ENCODE measurements at places on chromosomes 6 and 20.

DNA sequence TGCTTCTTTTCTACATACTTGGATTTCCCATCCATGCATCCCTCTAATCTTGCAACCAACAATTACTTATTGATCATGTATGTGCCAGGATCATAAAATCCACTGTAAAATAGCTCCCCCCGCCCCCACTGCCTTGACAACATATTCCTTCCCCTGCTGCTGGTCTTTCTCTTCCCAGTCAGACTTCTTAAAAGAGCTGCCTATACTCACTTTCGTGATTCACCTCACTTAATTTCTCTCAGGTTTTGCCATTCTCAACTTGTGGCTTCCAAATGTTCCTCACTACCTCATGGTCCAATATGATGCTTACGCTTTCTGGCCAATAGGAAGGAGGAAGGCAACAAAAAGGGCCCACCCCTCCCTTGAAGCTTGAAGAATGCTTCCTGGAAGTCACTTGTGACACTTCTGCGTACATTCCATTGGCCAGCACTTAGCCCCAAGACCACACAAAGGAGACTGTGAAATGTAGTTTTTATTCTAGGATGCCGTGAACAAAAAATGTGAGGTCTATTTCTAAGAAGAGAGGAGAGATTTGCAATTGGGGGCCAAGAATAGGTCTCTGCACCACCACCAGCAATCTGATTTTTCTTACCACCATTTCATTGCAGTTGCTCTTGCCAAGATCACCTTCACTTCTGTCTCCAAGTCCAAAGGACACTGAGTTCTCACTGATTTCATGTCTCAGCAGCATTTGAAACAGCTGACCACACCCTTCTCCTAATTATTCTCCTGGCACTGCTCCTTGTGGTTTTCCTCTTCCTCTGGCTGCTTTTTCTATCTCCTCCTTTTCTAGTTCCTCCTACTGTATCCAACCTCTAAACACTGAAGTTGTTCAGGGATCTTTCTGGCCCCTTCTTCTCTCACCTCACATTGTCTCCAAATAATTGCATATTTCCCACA lies 30.8 kb downstream of the CD164 start:
- no peak for DNase-seq

- DNase-seq = no peak
Measured at GRCh38 chr6:131651782-131652181, 14.7 kb downstream of the ENPP3 start.

DNA sequence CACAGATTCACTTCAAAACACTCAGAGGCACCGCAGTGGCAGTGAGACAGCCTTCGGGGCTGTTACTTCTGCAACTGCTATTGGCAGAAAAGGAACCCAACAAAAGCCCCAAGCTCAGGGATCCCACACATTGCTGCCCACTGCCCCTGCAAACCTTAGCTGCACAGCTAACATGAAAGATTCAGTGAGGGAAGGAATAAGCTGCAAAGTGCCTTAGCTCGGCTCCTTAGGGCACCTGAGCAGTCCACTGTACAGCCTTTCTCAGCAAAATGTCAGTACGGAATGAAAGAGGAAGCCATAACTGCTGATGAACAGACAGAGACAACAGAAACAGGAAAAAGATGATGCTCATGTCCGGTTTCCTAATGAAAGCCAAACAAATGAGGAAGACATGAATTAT lies 179.7 kb upstream of the SHLD1 start:
- DNase-seq = no peak

DNA sequence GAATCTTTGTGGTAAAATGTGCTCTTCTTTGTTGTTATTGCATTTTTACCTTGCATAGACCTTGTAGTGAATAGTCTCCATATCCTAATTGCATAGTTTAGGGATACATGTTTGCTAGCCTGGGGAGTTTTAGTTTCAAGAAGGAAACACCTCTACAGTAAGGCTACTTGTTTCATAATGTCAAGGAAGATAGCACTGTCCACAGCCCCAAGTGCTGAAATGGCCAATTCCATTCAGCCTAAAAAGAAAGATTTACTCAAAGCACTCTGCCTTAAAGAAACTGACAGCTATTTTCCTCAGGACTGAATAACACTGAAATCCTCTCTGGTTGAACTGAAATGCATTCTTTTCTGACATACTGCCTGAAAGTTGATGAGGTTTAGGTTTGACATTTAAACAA lies 2.6 kb downstream of the HCRTR2 start:
- DNase-seq = no peak

GRCh38 chr6:99467509-99468106 lies 42.5 kb upstream of the PNISR start:
- DNase-seq = no peak

DNA sequence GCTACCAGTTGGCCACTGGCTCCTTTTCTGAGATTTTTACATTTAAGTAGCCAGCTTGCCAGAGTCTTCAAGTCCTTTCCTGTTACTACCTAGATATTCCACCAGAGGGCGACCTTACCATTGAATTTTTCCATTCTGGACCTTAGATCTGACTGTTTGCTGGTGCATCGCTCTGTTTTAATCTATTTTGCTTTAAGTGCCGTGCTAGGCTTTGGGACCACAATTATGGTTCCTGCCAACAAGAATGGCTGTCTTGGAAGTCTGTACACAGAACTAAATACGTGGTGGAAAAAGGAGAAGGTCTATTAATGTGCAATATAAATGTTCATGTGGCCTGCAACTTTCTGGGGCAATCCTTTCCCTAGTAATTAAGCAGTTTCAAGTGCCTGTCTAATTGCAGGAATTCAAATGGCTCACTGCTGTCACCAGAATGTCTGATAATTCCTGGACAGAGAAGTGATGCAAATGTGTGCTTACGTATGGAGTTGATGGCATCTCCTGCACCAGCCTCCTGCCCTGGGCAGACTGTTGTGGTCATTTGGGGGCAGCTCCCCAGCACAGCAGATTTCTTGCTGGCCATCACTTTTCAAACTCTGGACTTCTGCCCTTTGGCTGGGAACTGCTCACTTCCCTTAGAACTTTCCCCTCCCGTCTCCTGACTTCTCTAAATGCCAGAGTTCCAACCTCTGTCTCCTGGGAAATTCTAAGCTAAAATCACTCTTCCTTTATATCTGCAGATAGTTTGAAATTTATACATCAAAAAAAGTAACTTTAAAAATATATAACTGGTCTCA lies 5.6 kb upstream of the HLA-DOA start:
- peak; percentile 42 for DNase-seq

DNA sequence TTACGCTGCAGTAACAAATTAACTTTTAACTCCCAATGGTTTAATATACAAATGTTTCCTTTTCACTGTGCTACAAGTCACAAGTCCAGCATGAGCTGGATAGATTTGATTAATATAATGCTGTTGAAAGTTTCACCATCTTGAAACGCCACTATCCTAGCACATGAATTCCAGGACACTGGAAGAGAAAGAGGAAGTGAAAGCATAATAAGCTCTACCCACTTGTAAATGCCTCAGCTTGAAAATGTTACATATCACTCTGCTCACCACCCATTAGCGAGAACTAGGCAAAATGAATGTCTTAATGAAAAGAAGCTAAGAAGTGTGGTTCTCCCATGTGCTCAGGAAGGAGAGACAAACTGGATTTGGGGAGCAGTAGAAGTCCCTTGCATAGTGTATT lies 46.9 kb downstream of the PCSK2 start:
- no peak for DNase-seq

DNA sequence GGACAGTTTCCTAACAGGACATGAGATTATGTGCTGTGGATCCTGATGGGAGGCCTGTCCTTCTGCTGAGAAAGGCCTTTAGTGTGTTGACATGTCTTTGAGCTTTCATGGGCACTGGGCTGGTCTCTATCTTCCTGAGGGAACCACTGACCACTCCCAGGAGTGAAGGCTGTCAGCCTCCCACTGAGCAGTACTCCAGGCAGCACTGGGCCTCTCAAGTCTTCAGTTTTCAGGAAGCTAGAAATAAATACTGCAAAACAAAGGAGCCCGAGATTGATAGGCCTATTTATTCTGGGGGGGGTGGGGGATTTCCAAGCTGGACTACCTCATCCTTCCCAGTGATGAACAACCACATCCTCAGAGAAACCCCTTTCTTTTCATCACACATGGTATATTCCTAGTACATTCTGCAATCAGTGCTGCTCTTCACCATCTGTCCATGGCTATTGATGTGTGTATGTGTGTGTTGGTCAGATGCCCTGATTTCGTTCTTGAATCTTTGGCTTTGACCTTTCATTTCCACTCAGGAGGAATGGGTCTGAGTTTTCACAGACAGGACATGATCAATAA lies 180.9 kb upstream of the SPTLC3 start:
- DNase-seq = no peak

DNA sequence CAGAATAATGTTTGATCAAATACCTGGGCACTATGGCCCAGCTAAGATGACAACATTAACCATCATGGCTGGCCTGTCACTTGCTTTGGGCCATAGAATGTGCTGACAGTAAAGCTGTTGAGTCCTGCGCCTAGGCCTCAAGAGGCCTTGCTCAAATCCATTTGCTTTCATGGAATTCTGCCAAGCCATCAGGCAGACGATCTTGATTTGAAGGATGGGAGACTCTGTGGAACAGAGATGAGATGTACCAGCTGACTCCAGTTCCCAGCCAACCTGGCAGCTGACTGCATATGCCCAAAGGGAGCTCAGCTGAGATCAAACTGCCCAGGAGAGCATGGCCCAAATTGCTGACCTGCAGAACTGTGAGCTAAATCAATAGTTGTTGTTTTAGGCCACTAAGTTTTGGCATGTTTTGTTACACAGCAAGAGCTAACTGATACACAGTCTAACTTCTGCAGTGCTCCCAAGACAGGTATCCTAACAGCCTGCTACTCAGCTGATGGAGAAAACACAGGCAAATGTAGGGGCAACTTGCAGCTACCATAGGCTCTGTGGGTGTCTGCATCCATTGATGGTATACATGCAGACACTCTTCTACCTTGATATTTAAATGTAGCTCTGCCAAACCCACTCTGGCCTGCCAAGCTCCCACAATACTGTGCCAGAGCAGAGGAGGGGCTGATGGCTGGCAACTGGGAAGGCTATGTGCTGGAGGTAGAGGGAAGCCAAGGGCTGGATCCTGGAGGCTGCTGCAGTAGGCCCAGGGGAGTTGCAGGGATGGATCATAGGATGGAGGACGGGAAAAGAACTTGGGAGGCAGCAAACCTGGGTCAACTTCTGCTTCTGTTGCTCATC lies 55.2 kb upstream of the RNF24 start:
- no peak for DNase-seq

GRCh38 chr6:38656896-38657295 lies 17.2 kb upstream of the BTBD9 start:
- no peak for DNase-seq

- no peak for DNase-seq
Measured at GRCh38 chr6:167524261-167525111, 199.6 kb downstream of the TTLL2 start.

DNA sequence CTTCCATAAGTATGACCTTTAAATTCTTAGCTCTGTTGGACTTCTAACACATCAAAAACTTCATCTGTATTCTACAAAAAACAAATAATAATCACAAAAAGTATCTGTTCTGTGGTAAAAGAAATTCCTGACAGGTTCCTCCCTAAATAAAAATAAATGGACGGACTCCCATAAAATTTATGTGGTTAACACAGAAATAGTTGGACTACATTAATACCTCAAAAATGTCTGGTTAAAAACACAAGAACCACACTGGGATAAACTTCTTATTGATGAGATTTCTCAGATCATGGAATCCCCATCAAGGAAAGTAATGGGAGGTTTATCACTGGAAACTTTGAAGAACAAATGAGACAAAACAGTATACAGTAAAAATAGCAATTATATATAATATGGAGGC lies 172.4 kb downstream of the MOXD1 start:
- DNase-seq = no peak

- DNase-seq = no peak
Measured at GRCh38 chr20:14498772-14499171, 161.4 kb upstream of the FLRT3 start.

DNA sequence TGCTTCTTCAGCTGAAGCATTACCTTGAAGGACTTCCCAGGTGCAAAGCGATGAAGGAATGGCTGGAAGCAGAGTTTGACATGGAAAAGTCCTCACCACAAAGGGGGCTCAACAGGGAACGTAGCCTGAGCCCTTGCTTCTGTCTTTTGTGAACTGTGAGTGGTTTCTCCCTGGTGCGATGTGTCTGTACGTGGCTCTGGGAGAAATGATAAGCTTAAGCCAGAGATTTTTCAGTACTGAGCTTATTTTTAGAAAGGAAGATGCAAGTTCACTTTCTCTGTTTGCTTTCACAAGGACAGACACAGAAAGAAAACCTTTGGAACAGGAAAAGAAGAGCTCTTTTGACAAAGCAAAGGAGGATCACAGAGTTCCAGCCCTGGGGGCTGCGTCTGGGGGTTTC lies 79.4 kb downstream of the DACT2 start:
- DNase-seq = no peak

DNA sequence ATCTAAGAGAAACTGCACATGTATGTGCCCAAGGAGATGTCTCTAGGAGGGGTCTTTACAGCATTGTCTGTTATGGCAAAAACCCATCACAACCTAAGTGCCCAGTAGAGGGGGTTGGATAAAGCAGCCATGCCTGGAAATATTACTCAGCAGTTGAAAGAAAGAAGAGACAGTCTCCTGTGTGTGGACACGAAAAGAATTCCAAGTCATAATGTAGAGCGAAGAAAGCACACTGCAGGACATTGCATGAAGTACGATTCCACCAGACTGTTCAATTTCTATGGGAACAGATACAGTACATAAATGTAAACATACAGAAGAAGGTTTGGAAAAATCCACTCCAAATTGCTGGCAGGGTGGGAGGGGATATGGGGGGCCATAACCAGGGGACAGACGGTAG lies 7.3 kb upstream of the TGM2 start:
- DNase-seq = no peak

- DNase-seq = no peak
Measured at GRCh38 chr6:163337958-163338357, 76.6 kb upstream of the QKI start.

GRCh38 chr20:2932498-2932897 lies 59.2 kb downstream of the PTPRA start:
- no peak for DNase-seq
